ENCODE measurements at places on chromosomes 3 and 15.

DNA sequence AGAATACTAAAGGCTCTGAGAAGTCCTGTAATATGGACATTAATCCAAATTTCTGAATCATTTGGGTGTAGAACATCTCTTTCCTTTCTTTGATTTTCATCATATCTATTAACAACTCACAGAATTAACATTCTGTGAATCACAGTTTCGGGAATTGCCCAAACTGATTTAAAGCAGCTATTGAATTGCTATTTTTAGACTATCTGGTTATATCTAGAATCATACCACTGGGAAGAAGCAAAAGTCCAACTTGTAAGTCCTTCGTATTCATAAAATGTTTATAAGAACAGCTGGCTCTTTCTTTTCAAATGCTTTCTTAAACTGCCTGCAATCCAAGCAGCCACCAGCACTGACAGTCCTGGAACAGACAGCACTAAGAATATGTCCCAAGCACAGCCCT, 733.0 kb downstream of the NTRK3 start:
- no peak for DNase-seq

DNA sequence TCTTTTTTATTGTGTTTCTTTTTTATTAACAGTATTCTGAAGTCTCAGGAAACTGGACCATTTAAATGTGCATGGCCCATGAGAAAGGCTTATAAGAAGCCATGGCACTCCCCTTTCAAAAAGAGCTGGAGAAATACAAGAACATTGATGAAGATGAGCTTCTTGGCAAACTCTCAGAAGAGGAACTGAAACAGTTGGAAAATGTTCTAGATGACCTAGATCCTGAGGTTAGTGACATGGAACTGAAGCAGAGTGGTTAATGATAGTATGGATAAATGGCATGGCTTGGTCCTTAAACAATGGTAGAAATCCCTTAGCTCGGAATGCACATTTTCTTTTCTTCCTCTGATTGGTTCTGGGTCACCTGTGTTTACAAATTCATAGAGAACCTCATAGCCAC, 14.9 kb downstream of the TMOD2 start:
- DNase-seq, result no peak

DNA sequence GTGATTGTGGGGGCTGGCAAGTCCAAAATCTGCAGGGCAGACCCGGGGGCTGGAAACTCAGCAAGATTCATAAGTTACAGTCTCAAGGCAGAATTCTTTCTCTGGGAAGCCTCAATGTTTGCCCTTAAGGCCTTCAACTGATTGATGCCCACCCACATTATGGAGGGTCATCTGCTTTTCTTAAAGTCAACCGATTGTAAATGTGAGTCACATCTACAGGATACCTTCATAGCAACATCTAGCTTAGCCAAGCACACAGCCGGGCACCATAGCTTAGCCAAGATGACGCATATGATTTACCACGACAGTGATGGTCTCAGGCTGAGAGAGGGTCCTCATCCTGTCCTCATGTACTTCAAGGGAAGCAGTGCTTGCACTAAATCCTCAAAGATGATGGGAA, 43.5 kb downstream of the IDH2 start:
- DNase-seq, result no peak

GRCh38 chr3:97430601-97431000, 334.0 kb upstream of the ARL6 start:
- DNase-seq, result no peak

- no peak for DNase-seq
Observed at GRCh38 chr3:158160958-158161357, 51.1 kb downstream of the RSRC1 start.

DNA sequence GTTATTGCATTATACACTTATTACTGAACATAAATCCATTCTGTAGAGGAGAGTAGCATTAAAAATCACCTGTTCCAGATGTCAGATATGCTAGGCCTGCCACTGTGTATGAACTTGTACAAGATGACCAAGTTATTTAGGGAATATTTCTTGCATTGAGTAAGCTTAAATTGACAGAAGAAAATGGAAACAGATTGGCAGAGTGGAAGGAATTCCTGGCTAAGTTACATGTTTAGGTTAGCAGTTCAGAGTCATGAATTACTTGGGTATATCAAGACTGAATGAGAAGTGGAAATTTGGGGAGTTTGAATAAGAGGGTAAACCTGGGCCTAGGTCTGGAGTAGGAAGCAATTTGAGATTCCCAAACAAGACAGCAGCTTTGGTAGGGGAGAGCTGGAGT, 44.6 kb downstream of the ARHGAP31 start:
- no peak for DNase-seq

- DNase-seq, result no peak
Observed at GRCh38 chr15:63408524-63408923, 26.9 kb upstream of the CA12 start.

DNA sequence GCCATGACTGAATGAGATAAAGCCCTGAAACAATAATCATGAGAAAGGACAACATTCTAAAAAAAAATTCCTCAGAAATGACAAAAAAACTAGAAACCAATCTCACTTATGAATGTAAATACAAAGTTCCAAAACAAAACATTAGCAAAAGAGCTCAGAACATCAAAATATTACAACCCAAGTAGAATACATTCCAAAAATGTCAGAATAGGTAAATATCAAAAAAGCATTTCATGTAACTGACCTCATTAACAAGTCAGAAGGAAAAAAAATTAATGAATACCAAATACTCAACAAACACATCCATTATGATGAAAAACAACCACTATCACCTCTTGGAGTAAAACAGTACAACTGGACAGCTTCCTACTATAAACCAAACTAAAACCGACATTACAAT, 93.1 kb downstream of the DLG1 start:
- no peak for DNase-seq

- DNase-seq, result no peak
Observed at GRCh38 chr15:38053776-38054175, 119.3 kb downstream of the TMCO5A start.

DNA sequence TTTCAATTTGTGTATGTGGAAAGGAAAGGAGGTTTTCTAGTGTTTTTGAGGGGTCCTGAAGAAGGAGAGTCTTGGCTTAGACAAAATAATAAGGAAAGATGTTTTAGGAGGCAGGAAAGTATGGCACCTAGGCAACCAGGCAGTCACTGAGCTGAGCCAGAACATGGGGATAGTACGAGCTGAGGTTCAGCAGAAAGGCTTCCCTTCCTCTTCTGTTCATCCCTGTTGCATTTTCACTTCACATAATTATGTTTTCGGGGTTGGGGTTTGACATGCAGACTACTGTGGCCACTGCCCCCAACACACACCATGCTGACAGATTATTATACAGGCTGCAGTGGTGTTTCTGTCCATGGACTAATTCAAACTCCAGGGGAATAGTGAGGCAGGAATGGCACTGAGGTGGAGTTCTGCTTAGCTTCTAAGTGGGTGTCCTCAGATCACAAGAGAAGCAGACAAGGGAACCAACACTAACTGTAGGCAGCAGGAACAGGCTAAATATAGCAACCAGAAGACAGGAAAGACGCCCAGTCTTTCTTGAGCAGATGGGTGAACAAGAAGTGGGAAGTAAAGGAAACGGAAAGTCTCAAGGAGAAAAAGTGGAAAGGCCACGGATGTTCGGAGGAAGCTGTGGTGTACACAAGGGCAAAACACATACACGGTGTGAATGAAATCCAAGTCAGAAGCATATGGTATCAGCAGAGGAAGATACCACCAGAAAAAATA, 305.8 kb downstream of the PLCL2 start:
- DNase-seq, result no peak

GRCh38 chr3:64225695-64226499, 631 bp upstream of the PRICKLE2 start:
- no peak for DNase-seq

DNA sequence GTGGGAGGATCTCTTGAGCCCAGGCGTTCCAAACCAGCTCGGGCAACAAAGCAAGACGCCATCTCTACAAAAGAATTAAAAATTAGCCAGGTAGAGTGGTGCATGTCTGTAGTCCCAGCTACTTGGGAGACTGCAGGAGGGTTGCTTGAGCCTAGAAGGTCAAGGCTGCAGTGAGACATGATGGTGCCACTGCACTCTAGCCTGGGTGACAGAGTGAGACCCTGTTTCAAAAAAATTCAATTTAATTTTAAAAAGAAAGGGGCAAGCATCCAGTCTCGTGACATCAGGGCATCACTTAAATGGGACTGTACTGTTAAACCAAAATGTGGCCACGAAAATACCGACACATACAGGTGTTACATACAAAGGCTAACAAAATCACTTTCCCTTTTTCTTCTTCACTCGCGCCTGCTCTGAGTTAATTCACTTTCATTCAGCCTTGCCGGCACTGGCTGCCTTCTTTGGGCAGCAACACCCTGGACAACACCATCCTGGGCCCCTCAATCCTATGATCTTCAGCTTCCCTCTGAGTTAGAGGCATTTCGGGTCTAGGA, 121.7 kb downstream of the LIPC start:
- no peak for DNase-seq

- DNase-seq, result no peak
Observed at GRCh38 chr15:60708684-60709083, 229.7 kb upstream of the ICE2 start.

GRCh38 chr3:110984456-110985250, 87.0 kb upstream of the NECTIN3 start:
- no peak for DNase-seq

- DNase-seq, result no peak
Observed at GRCh38 chr15:42152196-42152920, 4.1 kb downstream of the PLA2G4F start.

- no peak for DNase-seq
Observed at GRCh38 chr15:91482799-91483198, 370.7 kb upstream of the SLCO3A1 start.

GRCh38 chr3:20999661-21000060, 751.3 kb downstream of the ZNF385D start:
- DNase-seq, result no peak

GRCh38 chr15:67193223-67193990, 61.1 kb downstream of the AAGAB start:
- DNase-seq, result no peak

- DNase-seq, result no peak
Observed at GRCh38 chr3:11212784-11213183, 58.5 kb downstream of the HRH1 start.

DNA sequence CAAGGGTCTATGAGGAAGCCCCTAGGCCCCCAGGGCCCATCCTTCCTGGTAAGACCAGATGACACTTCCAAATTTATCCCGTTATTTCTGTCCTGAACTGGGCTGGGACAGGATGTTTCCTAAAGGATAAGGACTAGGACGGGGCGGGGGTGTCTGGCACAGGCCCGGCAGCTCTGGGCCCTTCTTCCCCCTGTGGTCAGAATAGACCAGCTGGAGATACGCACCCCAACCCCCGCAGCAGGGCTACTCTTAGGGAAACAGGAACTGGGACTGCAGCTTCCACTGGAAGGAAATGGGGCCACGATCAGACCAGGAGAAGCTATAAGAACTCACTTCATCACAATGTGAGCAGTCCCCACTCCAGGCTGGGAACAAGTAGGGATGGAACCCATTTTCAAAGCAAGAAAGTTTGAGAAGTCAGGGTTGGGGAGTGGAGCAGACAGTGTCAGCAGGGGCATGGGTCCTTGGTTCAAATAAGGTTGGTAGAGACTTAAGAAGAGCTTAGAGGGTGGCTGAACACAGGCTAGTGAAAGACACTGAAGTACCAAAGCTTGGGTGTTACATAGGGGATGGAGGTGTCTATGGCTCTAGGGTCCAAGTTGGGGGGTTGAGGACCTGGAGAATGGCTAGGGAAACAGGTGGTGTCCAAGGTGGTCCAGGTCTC, 1.1 kb downstream of the NCKIPSD start:
- DNase-seq, result no peak

GRCh38 chr15:101543026-101543390, 53.5 kb upstream of the PCSK6 start:
- no peak for DNase-seq

DNA sequence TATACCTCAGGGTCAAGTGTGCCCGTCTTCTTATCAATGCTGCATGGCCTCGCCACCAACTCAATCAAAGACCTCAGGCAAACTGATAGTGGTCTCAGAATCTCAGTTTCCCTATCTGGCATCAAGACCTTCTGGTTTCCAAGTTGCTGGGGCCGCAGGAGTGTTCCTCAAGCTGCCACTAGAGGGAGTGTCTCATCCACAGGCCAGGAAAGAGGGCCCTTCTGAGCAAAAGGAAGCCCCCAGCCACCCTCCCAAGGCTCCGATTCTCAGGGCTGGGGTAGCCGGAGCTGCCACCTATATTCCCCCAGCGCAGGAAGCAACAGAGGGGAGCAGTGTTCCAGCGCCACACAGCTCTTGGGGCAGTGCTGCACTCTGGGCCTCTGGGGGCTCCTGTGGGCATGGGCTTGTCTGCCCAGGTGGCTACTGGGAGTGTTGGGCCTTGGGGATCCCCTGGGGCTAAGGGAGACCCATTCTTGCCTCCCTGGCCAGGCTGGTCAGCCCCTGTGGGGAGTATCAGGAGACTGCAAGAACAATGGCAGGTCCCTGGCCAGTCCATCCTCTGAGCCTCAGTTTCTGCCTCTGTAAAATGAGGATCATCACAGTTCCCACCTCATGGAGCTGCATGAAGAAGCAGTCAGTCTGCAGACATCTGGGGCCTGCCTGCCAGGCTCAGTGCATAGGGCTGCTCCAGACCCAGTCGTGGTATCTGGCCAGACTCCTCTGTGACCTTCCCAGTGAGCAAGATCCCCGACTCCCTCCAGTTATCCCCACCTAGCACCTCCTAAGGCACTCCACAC, 23.4 kb upstream of the SEC13 start:
- DNase-seq, result peak; percentile 48

DNA sequence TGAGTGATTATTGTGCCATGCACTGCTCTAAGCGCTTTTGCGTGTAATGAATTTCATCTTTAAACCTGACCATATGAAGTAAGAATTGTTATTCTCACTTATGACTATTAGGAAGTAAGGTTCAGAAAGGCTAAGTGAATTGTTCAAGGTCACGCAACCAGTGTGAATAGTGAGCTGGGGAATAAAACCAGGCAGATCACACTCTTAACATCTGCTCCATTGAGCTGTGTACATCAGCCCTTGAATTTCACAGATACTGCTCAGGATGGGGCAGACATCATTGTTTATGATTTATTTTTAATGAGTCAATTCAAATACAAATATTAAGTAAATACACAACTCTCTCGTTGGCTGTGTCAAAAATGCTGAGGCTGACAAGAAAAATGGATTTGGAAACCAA, 184.5 kb downstream of the FNDC3B start:
- no peak for DNase-seq

DNA sequence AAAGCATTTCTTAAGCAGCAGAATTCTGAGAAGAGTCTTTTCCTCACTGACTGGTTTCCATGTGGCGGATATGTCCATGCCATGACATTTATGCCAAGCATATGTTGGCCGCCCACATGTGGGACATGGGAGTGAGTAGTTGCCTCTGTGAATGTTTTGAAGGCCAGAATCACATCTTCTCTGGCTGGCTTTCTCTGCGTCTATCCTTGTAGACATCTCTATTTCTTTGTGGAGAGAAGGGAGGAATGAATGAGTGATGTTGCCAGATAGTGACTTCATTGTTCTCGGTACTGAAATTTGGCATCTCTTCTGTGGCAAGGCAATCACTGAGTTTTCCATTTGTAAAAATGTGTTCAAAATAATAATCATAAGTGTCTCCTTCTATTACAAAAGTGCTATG, 316.0 kb downstream of the CLSTN2 start:
- DNase-seq, result no peak

- no peak for DNase-seq
Observed at GRCh38 chr3:194075088-194075615, 60.8 kb upstream of the HES1 start.

GRCh38 chr3:42709621-42710020, 7.0 kb upstream of the HHATL start:
- DNase-seq, result no peak

All from stimulated activated CD4-positive, alpha-beta T cell treated with anti-CD3 and anti-CD28 coated beads, Interleukin-1b, Interleukin-23, amount 100 ng/mL, for 4 hours (primary cell).